ENCODE measurements at places on chromosomes 3 and 15.

DNA sequence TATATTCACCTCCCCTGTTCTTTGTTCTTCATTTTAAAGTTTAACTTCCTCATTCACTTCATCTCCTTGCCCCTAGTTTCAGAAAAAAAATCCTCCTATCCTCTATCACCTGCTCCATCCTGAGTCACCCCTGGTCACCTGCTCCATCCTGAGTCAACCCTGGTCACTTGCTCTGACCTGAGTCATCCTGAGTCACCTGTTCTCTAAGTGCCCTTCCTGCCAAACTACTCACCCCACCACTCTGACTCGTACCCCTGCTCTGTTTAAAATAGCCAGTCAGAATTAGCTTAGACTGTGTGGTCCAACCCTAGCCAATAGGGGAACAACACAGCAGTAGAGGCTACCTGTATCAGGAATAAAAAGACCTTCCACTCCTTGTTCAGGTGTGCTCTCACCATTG, 716.9 kb downstream of the ZBBX start:
- no peak for DNase-seq

DNA sequence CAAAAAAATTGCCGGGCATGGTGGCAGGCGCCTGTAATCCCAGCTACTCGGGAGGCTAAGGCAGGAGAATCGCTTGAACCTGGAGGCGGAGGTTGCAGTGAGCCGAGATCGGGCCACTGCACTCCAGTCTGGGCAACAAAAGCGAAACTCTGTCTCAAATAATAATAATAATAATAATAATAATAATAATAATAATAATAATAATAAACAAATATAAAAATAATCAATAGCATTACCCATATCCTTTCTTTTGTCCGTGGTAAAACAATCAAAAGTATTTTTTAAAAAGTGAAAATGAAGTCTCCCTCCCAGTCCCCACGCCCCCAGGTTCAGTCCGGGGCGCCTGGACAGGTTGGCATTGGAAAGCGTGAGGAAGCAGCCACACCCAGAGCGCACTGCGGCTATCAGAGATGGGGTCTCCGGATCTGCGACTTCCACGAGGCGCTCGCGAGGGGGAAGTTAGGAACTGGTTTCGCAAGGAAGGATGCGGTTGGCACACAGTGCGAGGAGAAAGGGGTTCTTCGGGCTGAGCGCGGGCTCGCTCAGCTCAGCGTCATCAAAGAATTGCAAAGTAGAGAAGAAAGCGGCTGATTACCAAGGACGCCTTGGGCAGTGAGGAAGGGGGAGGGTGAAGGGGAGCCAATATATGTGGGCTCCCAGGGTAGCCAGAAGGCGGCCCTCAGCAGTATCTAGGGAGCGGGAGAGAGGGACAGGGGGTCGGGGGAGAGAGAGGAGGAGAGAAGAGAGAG, 69.5 kb upstream of the EPHB3 start:
- no peak for DNase-seq

DNA sequence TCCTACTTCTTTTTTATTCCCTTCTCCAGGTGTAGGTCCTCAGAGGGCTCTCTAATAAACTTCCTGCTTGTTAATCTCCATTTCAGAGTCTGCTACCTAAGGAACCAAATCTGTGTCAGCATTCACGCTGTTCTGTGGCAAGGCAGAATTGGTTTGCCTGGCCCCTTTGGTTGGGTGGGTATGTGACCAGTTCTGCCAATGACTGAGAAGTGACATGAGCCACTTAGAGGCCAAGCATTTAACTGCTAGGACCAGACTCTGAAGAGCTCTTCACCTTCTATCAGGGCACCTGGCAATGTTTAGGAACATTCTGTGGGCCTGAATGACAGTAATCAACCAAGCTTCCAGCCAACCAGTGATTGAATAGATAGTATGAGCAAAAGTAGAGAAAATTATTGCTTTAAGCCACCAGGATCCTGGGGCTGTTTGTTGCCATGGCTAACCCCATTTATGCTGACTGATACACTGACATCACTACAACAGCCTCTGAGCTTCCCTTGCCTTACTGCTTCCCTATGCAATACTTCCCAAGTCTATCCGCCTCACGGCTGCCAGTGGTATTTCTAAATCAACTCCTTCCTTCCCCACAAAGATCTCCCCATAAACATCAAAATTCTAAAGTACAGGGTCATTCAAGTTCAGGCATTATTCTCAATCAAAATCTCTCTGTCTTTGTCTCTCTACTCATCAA, 7.6 kb downstream of the FRMD4B start:
- no peak for DNase-seq

- DNase-seq = no peak
Measured at GRCh38 chr15:85692873-85693272, 101.9 kb downstream of the KLHL25 start.

DNA sequence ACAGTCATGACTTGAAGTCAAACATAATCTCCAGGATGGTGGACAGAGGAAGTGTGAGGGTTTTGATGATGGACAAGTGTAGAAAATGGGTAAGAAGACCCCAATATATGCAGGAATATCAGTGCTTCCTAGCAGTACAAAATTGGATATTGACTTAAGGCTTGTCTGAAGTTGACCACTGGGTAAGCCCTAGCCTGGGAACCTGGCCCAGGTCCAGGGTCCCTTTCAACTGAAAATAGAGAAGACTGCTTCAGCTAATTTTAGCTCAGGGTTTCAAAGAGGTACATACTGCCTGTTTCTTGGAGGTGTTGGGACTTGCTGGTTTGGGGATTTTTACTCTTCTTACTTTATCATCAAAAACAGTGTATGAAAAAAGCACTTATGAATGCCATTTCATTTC, 4.7 kb downstream of the NR1D2 start:
- no peak for DNase-seq

- DNase-seq = no peak
Measured at GRCh38 chr3:46097691-46098241, 70.5 kb upstream of the XCR1 start.

DNA sequence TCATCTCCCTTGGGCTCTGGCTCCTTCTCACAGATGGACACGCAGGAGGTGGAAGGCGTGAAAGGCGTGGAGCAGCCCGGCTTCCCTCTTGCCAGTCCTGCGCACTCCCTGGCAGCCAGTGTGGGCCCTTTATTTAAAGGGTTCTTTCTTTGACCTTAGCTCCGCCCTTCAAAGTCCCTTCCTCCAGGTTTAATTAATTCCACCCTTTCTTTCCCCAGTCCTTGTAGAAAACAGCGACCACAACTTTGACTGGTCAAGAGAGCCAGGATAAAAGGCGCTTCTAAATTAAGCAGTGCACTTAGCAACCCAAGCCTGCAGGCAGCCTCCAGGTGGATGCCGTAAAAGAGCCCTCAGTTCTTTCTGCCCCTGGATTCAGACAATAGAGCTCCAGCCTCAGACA, at the start of gene HDC:
Gene HDC (minus strand): TSS at position 107 of the 400 bp plus-strand sequence. CDS start 103 bp downstream, at position 4.
- DNase-seq = no peak

DNA sequence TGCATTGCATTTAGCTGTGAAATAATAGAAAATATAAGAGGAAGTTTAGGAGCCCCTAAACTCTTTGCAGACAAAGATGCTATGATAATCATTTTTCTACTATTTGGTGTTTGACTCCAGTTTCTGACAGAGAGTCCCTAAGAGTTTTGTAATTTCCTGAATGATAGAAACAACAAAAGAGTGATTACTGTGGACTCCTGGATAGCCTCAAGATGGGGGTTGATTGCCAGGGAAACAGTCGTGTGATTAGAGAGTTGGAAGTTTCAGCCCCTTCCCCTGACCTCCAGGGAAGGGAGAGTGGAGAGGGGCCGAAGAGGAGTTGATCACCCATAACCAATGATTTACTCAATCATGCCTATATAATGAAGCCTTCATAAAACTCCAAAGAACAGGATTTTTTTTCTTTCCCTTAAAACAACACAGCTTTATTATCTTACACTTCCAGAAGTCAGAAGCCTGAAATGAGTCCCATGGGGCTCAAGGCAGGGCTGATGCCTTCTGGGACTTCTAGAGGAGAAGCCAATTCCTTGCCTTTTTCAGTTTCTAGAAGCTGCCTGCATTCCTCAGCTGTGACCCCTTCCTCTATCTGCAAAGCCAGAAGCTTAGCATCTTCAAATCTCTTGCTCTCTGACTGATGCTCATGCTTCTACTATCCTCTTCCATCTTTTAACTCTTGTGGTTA, 292.3 kb upstream of the ZPLD1 start:
- DNase-seq = no peak

DNA sequence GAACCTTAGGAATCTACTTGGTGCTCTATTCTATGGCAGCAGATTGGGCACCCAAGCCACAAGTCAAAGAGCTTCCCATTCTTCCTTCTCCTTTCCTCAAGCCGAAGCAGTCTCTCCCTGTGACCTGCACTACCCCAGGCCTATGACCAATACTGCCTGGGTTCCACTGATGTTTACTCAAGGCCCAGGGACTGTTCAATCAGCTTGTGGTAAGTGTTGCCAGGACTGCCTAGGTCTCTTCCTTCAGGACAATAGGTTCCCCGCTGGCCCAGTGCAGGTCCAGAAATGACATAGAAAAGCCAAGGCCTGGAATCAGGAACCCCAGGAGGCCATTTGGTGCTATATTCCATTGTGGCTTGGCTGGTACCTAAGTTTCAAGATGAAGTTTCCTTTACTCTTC, 397.9 kb downstream of the ZIC4 start:
- DNase-seq = no peak

DNA sequence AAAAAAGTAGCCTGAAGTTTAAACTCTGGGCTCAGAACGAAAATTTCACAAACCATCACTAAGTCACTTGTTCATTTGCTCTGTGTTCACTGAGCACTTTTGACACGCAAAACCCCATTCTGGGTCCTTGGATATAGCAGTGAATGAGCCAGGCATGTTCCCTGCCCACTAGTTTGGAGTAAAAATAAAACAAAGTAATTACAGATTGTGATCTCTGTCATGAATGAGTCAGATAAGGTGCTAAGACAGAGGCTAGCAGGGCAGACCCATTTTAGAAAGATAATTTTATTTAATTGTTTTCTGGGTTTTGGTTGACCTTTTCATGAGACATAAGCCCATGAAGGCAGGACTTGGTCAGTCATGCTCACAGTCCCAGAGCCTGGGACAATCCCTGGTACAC, 84.1 kb upstream of the ARHGEF3 start:
- no peak for DNase-seq

DNA sequence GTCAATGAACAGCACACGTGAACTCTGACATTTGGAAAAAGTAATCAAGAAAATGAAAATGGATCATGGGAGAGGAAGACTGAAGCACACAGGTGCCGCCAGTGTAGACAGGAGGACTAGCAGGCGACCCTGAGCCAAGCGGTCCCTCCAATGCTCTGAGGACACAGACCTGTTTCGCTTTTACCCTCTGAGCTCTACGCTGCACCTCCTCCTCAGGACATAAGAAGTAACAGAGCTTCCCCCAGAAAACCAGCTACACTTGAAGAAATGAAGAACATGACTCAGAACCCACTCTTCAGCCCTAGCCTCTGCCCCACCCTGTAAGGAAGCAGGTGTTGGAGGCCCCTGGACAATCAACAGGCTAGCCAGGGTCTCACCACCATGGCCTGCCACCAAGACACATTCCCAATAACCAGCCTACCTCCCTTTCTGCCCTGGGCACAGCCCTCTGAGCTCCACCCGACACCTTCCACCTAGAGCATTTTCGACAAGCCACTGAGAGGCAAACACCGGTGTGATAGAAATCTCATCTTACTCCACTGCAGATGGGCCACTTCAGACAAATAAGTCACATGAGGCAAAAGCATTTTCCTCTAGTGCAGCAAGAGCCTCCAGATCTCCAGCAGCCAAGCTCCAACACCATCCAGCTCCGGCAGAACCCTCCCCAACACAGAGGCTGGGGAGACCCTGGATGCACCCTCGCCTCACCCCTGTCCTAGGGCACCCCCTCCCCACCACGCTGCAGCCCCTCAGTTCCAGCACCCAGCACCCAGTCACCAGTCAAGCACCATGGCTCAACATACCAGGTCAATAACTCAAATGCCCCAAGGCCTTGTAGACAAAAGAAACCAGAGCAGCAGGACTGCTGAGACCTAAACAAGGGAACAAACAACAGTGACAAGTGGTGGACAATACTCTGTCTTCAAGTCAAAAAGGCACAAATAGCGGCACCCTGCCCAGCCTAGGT, 11.4 kb downstream of the FAM174B start:
- DNase-seq = no peak

GRCh38 chr3:135503760-135504686, 461.5 kb upstream of the PPP2R3A start:
- peak; percentile 23 for DNase-seq

DNA sequence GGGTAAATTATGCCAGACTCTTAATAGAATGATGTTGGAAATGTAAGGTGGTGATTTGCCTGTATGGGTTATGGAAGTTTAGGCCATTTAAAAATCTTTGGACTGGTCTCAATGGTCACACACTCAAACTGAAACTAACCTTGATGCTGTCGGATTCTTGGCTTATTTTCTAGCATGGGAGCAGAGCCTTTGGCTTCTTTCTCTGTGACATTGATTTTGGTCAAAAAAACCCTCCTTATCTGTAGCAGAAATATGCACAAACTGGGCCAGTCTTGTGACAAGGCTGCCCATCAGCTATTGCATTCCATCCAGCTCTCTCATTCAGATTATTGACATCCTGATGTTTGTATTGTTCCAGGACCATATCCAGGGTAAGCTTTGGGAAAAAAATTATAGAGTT, 35.9 kb downstream of the ARPP21 start:
- no peak for DNase-seq

DNA sequence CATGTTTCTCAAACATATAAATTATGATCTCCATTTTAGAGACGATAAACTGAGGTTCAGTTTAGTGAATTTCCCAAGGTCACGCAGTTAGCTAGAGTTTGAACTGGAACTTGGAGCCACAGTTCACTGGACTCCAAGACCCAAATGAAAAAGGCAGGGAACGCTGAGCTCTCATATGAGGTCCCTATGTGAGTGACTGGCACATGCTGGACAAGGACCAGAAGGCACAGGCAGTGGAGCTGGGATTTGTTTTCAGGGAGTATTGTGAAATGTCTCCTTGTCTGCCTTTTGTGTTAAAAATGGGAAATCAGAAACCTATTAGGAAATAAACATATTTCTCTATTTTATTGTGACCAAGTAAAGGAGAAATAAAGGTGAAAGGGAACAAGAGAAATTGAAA, 63.5 kb downstream of the MESD start:
- DNase-seq = no peak

- DNase-seq = peak; percentile 47
Measured at GRCh38 chr3:159765030-159765859, 223.4 kb upstream of the IL12A start.

- no peak for DNase-seq
Measured at GRCh38 chr3:47009225-47010110, 30.0 kb downstream of the NBEAL2 start.

- DNase-seq = no peak
Measured at GRCh38 chr3:129040579-129041300, 19.8 kb upstream of the GP9 start.

DNA sequence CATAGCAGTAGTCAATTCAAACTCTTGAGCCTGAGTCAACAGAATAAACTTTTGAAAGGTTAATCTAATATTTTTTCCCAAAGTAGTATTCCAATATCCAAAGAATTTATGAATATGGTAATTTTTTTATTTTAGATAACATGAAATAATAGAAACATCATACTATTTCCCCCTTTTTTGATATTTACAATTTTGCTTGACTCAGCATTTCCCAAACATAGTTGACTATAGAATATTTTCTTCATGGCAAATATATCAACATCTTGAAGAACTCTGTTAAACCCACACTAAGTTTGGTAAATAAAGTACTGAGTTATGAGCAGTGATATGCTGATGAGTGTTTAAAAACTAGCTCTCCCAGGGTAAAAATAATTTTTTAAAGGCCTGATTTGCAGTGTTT, 380.0 kb upstream of the ARL6 start:
- DNase-seq = no peak
